ENCODE measurements at places on chromosomes 5 and 9.

DNA sequence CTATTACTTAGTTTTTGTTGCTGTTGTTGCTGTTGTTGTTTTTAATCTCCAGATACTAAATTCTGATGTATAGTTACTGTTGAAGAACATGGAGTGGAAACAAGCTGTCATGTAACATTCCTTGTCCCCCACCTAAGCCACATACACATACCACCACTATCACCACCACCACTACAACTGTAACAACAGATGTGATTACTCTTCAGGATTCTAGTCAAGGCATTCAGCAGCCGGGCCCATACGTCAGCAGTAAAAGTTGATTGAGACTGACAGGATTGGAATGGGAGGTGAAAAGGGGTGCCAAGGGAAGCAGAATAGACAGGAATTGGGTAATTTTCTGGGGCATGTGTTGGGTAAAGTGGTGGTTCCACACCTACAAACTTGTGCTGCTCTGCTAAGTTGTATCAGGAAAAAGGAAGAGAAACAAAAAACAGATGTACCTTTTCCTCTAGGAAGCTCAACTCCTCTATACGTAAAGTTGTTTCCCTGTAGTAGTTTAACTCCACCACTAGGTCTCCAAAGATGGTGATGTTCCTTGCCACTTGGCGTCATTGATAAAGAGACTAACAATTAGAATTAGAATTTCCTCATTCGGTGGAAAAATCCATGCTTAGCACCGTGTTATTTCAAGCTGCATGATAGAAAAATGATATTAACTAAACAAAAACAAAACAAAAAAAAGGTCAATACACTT is 138.6 kb downstream of the ARRDC3 start:
- DNase-seq = no peak

GRCh38 chr9:104858271-104858670 is 69.7 kb downstream of the ABCA1 start:
- no peak for DNase-seq

- DNase-seq = no peak
Observed at GRCh38 chr9:119179701-119180100, 189.5 kb downstream of the BRINP1 start.

- no peak for DNase-seq
Observed at GRCh38 chr5:95029569-95030366, 255.1 kb downstream of the MCTP1 start.

DNA sequence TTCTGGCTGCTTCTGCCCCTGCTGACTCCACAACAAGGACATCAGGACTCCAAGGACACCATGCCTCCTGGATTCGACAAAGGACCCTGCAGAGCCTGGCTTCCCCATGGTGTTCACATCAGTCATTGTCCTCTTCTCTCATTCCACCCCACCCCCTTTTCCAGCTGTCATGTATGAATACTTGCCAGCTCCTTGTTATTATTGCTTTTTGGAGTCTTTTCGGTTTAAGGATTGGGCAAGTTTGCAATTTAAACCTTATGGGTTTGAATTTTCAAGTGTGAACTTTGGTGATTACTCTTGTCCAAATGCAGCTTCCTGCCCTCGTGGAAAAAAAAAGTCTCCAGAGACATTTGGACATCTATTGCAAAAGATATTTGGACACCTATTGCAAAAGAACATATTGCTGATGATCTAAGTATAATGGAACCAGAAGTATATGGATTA is 14.2 kb upstream of the LVRN start:
- DNase-seq = no peak

DNA sequence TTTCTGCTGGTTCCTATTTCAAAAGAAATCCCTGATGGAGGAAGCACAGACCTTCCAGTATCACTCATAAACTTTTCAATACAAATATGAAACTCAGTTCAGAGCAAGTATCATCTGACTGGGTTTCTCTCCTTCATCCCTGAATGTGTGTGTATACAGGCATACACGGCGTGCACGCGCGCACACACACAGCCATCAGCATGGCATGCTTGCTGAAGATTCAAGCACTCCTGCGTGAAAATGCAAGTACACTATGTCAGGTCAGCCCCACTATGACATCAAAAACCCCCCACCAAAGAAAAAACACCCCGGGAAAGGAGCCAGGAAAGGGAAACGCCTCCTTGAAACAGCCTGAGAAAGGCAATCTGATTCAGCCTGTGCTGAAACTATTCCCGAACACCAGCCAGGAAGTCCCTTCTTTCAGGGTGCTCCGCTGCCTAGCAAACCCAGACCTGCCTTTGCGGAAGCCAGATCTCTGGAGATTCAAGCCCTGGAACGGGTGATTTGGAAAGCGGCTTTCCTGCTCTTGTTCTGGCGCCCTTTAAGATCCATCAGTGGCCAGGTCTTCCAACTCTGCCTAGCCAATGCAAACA is 831 bp downstream of the KLHL3 start:
- no peak for DNase-seq

DNA sequence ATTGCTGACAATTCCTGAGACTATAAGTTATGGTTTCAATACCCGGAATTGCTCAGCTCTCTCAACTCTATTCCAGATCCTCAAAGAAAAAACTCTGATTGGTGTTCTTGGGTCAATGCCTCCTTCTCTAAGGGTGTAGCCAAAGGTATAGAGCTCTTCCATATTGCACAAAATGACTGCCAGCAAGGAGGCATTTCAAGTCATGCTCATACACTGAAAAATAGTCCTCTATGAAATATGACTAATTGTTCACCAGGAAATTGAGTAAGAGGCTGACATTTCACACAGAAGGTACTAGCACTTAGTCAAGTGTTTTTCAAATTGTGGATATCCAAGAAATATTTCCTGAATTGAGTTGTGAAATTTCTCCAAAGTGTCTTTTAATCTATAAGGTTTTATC is 111.1 kb upstream of the KLF9 start:
- no peak for DNase-seq

GRCh38 chr9:112786829-112787520 is 36.4 kb downstream of the SNX30 start:
- no peak for DNase-seq

DNA sequence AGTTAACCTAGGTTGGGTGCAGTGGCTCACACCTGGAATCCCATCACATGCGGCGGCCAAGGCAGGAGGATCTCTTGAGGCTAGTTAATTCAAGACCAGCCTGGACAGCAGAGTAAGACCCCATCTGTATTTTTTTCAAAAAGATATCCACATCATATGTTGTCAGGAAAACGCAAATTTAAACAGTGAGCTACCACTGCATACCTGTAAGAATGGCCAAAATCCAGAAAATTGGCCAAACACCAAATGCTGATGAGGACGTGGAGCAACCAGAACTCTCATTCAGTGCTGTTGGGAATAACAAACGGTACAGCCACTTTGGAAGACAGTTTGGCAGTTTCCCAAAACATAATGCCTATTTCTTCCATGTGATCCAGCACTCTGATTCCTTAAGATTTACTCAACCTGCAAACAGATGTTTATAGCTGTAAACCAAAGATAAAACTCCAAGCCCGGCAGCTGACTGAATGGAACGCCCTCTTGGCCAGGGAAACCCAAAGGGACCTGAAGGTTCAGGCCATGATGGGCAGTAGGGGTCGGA is 12.4 kb downstream of the CEL start:
- DNase-seq = no peak

GRCh38 chr9:91710158-91710557 is 239.9 kb downstream of the ROR2 start:
- no peak for DNase-seq

DNA sequence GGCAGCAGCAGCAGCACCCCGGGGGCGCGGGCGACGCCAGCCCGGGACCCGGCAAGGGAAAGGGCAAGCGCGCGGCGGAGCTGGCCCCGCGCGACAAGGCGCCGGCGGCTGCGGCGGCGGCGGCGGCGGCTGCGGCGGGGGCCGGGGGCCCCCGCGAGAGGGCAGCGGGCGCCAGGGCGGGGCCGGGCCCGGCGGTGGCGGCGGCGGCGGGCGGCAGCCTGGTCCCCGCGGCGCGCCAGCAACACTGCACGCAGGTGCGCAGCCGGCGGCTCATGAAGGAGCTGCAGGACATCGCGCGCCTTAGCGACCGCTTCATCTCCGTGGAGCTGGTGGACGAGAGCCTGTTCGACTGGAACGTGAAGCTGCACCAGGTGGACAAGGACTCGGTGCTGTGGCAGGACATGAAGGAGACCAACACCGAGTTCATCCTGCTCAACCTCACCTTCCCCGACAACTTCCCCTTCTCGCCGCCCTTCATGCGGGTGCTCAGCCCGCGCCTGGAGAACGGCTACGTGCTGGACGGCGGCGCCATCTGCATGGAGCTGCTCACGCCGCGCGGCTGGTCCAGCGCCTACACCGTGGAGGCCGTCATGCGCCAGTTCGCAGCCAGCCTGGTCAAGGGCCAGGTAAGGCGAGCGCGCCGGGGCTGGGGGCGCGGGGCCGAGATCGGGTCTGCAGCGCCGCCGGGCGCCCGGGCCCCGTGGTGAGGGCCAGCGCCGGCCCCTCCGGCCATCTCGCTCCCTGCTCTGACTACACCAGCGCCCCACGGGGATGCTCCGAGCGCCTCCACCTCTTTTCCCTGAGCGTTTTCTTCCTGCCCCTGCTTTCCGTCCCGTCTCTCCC is at the start of gene UBE2QL1:
TSS of gene UBE2QL1 (plus strand) at position 238 of the 843 bp plus-strand sequence. CDS start at position 273, 35 bp downstream.
- DNase-seq = peak; percentile 48

GRCh38 chr9:120236596-120236995 is 343.4 kb downstream of the CDK5RAP2 start:
- no peak for DNase-seq

- DNase-seq = no peak
Observed at GRCh38 chr9:124749781-124750180, 21.3 kb downstream of the NR6A1 start.

DNA sequence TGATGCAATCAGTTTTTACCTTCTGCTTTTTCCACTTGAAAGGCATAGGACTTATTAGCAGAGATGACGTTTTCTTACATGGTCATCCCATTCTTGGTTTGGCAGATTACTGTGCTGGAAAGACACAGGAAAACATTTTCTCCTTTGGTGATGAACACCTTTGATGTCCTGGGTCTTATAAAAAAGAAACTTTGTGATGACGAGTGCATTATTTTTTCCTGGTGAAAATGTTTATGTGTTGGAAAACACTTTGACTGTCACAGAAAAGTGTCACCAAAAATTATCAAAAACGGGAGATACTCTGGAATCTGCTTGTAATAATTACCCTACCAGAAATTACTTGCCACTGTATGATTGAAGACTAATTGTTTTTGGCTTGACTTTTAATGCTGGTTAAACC is 2020.9 kb downstream of the MAT2B start:
- no peak for DNase-seq

DNA sequence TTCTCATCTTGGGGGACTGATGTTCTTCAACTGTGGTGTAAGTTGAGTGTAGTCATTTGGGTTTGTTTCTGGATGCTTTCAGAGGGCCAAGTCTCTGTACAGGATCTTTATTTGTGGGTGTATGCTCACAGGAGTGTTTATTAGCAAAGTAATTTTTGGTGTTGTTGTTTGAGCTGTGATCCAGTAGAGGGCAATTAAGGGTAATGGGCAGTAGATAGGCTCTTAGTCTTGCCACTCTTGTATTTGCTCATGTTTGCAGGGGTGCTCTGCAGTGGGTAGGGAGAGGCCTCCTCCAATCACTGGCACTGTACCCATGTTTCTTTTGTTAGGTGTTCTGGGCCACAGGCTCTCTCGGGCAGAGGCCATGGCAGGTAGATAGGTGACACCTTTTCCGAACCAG is 45.9 kb upstream of the ITGA2 start:
- no peak for DNase-seq

DNA sequence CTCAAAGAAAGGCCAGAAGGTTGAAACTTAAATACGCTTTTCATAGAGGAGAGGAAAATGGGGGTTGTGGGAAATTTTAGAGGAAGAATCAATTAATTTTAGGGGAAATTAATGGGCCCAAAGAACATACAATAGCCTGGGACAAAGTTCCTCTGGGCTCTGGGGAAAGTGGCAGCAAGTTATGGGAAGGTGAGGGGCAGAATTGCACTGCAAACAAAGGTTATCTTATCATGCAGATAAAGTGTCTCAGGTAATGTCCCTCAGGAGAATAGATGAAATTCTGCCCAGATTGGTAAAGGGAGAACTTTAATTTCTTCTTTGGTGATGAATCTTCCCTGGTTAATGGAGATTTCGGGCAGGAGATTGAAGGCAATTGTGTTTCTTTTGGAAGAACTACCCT is 326.1 kb upstream of the SLC24A2 start:
- DNase-seq = no peak

- DNase-seq = no peak
Observed at GRCh38 chr9:136615631-136616306, 46.9 kb upstream of the EGFL7 start.

- DNase-seq = peak; percentile 44
Observed at GRCh38 chr9:72315089-72315509, 49.9 kb downstream of the ZFAND5 start.

DNA sequence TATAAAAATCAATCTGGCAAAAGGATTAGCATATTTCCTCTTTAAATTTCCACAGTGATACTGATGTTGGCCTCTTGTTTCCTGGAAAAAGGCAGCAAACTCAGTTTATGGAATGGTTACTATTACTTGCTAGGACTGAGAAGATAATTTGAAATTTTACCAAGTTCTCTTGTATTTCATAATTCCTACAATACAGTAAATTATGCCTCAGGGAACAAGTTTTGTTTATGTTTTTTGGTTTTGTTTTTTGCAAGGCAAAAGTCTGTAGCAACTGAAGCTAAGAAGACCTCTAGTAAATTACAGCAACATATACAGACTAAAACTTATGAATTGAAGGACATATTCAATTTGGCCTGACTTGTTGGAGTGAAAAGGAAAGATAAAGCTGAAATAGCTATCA is 30.2 kb upstream of the SLCO6A1 start:
- no peak for DNase-seq

DNA sequence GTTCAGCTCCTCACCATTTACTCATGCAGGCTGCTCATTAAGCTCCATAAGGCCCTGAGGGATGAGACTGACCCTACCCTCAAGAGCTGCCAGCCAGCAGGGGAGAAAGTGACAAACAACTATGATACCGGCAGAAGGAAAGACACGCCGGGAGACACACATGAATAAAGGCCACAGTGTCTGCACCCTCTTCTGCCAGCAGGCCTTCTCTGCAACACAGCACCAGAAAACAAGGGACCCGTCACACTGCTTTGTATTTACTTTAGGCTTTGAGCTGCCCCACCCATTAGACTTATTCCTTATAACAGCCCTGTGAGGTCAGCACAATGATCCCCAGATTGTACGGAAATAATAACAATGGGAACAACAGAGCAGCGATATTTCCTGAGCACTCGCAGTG is 7.2 kb downstream of the GABBR2 start:
- DNase-seq = no peak

DNA sequence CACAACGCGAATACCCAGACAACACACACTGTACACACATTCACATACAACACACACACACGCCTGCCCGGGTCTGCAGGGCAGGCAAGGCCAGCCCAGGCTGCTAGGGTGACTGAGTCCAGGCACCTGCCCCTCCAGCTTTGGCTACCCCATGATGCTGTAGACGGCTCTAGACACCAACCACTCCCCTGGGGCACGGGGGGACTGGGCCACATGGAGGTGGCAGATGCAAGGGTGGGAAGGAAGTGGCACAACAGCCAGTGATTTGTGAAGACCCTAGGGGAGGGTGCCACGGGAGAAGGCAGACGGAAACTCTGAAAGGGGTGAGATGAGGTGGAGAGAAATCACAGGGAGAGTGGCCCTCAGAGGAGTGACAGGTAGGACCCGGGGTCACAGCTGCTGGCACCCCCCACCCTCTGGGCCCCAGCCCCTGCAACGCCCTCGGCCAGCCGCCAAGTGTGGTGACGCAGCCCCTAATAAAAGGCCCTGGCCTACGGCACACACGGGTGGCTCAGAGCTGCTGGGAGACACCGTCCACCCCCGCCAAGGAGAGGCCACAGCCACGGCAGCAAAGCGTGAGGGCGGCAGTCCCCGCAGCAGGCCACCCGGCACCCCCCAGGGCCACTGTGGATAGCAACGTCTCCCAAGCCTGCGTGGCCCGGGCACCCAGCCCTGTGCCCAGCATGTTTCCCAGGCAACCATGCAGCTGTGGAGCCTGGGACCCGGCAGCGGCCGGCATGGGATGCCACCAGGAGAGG is 6.6 kb upstream of the CCDC187 start:
- no peak for DNase-seq
